ENCODE measurements at places on chromosomes 6 and 20.

GRCh38 chr6:143375022-143375585, 75.4 kb downstream of the ADAT2 start:
- no peak for DNase-seq

DNA sequence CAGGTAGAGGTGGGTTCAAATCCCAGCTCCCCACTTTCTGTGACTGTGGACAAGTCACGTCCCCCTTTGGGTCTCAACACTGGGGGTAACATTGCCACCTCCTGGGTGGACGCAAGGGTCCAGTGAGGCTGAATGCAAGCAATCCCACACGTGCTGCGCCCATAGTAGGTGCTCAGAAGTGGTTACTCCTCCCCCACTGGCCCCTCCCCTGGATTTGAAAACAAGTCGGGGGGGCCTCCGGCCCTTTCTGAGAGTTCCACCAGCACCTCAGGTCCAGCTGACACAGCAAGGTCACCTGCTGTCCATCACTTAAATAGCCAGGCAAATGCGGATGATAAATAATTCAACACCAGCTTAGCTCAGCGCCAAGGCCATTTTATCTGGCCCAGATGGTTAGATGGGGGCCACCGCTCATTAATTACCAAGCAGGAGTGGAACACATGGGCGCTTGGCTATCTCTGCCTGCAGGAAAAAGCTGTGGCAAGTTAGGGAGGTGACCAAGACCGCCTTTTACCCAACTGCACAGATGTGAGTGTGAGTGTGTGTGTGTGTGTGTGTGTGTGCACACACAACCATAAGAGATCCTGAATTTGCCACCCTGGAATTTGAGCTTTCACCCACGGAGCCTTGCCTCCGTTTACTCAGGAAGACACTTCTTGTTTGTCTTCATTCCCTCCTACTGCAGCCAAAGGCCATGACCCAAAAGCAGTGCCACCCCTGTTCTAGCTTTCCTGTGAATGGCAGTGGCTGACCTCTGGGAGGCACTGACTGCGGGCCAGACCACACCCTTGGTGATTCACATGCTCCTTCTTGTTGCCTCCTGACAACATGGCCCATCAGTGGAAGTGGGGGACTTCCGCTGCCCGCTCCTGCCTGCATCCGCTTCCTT, 34.7 kb upstream of the KCNB1 start:
- DNase-seq: no peak

DNA sequence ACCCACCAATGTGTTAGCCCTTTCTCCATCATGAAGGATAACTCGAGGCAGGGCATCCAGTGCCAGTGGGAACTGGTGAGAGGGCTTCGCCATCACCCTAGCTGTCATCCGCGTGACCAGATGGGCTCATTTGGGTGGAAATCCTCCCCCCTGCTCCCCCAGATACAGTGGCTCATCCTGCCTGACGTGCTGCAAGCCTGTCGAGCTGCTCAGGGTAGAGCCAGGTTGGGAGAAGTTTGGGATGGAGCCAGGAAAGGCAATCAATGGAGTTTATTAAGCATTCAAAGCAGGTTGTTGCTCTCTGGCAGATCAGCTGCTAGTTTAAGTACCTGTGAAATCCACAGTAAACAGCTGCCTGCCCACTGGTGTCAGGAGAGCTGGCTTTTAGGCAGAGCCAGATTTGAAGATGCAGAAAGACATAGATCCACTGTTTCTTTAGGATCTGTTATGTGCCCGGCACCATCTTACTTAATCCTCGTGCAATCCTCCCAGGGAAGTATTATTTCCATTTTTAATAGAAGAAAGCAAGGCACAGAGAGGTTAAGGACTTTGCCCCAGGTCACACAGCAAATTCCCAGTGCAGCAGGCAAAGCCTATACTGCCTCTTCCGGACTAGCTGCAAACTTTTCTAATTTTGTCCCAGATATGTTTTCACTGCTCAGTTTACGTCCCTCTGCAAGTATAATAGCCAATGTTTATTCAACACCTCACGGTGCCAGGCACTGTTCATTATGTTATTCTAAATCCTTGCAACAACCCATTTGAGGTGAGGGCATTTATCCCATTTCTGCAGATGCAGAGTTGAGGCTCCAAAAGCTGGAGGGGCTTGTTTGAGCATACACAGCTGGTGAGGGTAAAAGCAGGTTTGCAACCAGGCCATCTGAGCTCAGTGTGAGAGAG, 54.1 kb upstream of the KCNG1 start:
- no peak for DNase-seq

GRCh38 chr6:46136831-46137230, 7.0 kb downstream of the ENPP4 start:
- no peak for DNase-seq

- no peak for DNase-seq
These were observed 7.0 kb downstream of the MRPS18A start for GRCh38 chr6:43680308-43681200.

DNA sequence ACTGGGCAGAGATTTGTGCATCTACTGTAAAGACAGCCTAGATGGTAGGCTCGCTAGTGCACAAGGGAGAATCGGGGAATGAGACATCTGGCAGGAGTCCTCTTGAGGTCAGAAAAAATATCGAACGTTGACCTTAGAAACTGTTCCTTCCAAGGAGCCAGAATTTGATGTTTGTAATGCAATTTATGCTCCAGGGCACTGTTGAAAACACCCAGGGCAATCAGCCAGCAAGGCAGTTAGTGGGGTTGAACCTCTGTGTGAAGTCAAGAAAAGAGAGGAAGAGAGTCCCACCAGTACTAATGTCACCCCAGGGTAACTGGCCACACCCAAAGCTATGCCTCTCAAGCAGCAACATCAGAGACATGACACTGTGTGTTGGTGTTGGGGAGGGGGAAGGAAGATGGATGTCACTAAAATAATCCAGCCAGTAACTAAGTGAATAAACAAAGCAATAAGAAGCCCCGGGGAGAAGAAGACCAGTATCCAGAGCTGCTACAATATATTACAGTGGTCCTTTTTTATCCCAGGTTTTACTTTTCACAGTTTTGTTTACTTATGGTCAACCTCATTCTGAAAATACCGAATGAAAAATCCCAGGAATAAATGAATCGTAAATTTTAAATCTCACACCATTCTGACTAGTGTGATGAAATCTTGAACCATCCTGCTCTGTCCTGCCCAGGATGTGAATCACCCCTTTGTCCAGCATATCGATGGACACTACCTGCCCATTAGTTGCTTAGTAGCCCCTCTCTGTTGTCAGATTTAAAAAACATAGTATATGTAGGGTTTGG, 32.9 kb upstream of the PDE10A start:
- no peak for DNase-seq

- DNase-seq: no peak
These were observed 27.6 kb downstream of the CDH26 start for GRCh38 chr20:59985864-59986263.

DNA sequence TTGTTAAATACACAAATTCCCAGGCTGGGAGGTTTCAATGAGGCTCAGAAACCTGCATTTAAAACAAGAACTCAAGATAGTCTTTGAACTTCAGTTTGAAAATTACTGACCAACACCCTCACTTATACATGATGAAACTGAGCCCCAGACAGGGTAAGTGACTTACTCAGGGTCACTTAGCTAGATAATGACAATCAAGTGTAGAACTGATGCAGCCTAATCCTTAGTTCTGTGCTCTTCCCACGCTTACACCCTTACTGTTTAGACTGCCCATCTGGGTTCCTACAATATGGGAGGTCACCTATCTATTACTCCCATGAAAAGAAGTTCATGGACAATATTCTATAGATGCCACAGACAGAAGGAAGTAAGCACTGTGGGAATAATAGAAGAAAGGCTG, 24.5 kb upstream of the FAM135A start:
- DNase-seq: no peak

- DNase-seq: no peak
These were observed 3.0 kb downstream of the KIF13A start for GRCh38 chr6:17984399-17984798.

GRCh38 chr6:108502832-108503231, 57.9 kb upstream of the FOXO3 start:
- no peak for DNase-seq

- no peak for DNase-seq
These were observed 552.8 kb upstream of the CITED2 start for GRCh38 chr6:139927236-139927635.

GRCh38 chr6:84193114-84193708, 34.2 kb downstream of the CEP162 start:
- no peak for DNase-seq

DNA sequence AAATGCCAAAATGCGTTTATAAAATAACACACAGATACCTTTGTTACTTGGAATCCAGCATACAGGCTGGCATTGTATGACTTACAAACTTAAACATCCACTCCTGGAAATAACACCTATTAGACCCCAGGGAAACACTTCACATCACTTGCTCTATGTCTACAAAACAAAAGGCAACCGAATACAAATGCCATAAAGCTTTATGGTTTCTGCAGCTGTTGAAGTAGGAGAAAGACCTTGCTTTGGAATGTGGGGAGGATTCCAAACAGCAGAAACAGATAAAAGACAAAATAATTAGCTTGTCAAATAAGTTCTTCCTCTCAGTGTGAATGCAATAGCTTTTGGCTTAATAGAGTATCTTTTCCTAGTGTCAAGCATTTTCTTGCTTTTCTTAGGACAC, 9.8 kb upstream of the AMD1 start:
- no peak for DNase-seq

DNA sequence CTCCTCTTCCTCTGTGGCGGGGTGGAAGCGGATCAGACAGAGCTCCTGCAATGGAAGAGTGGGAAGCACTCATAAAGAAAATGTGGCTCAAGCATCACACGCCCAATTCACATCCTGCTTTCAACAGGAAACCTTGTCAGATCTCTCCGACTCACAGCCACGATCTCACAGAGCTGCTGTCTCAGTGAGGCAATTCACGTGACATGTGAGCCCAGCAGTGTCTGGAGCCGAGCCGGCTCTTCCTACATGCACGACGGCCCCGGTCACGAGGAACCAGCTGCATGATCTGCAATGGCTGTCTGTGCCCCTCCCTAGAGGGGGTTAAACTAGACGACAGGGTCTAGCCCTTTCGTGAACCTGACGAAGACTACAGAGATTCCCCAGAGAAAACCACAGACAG, 29.5 kb upstream of the TCFL5 start:
- DNase-seq: no peak

- DNase-seq: no peak
These were observed 118.7 kb downstream of the HFE start for GRCh38 chr6:26205625-26206574.

GRCh38 chr6:48474830-48475229, 363.8 kb upstream of the PTCHD4 start:
- DNase-seq: no peak

- no peak for DNase-seq
These were observed 29.4 kb downstream of the GLO1 start for GRCh38 chr6:38673397-38674165.

- no peak for DNase-seq
These were observed 825.3 kb upstream of the GJE1 start for GRCh38 chr6:141307309-141307998.

DNA sequence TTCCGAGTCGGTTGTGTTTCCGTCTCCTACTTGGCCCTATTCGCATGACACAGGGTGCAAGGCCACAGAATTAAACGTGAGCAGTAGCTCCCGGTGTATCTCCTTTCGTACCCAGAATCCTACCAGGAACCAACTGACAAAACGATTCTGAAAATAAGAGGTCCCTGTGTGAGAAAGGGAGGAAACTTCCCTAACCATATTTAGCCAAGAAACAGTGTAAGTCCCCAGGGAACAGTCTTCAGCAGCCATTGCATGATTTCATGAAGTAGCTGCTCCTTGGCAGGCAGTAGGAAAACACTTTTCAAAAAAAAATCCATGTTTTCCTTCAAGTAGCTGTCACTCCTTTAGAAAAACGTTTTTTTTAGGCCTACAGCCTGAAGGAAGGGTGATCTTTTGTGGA, 46.9 kb downstream of the PDE10A start:
- DNase-seq: no peak

- DNase-seq: no peak
These were observed 30.1 kb upstream of the MAS1L start for GRCh38 chr6:29517728-29518440.

DNA sequence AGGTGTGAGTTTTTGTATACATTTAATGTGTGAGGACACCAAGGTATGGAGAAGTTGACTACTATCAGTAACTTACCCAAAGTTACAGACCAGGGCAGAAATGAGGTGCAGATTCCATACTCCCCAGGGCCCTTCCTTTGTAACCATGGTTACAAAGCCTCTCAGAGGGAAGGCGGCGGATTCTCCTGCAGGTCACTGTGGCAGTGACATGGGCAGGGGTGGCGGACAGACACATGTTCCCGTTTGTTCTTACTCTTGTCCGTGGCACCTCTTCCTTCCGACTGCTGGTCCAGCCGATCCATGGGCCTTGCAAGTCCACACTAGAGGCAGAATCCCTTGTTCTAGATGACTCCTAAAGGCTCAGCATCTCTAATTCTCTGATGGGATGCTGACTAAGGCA, 43.0 kb downstream of the PDYN start:
- no peak for DNase-seq

DNA sequence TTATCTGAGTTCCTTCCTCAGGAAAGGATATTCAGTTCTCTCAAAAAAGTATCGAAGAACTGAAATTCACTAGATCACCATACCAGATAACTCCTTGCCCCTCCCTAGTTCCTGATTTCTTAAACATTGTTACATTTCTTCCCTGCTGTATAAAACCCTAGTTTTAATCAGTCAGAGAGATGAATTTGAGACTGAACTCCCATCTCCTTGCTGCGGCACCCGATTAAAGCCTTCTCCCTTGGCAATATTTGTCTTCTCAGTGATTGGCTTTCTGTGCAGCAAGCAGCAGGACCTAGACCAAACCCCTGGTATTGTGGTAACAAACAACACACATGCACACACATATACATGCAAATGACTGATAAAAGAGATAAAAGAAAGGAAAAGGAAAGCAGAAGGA, 1364.6 kb upstream of the GJE1 start:
- no peak for DNase-seq

DNA sequence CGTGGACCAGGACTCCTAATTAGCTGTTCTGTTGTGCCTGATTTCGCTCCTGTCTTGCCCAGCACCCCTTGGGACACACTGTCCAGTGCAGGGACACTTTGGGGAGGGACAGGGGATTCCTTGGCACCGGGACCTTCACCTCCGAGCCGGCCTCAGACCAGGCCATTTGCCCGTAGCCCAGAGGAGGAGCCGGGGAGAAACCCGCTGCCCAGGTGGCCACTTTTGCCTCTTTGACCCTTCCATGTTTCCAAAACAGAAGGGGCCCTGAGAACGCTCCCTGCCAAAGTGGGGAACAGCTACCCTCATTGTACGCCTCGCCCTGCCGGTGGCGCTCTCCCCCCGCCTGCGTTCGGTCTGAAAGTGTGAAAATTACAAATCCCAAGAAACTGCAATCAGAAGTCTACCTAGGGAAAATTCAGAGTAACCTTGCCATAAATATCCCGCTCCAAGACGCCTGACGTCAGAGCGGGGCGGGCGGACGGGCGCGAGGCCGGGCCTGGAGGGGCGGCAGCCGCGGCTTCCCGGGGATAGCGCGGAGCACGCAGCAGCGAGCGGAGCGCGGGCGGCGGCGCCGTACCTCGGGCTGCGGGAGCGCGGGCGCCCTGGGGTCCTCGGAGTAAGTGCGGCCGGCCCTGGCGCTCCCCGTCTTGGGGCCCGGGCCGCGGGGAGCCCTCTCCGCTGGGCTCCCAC, at the start of gene DAAM2:
DAAM2 (plus strand) TSS at position 527 of the 690 bp plus-strand sequence. CDS start 63,927 bp downstream, outside the sequence.
- no peak for DNase-seq
